ENCODE measurements at places on chromosomes 5 and 9.

DNA sequence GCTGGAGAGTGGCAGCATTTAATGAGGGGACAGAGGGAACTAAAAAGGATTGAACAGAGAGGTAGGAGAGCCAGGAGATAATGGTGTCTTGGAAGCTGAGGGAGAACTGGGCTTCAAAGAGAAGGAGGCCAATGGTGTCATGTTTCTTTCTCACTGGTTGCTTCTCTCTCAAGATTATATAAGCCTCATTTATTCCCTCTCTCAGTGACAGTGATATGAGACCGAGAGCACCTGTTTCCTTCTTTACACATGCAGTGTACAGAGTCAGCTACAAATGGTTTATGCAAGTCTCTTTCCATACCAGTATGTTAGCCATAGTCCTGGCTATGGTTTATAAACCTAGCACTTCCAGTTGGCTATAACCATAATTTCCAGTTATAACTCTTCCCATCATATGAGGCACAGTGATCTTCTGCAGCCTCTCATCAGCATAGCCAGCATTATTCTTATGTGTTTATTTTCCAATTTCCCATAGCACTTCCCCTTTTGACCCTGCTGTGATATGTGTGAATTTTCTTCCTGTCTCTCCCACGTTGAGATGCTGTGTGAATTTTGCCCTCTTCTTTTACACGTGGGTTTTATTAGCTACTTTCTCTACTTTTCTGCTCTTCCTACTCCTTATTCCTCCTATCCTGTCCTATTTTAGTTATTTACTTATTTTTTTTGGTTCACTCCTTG lies 71.2 kb downstream of the UNC13B start:
- no peak for DNase-seq

GRCh38 chr5:612498-613424 lies 621 bp downstream of the CEP72 start:
- no peak for DNase-seq

GRCh38 chr9:17130291-17130690 lies 4.5 kb upstream of the CNTLN start:
- DNase-seq: no peak

- DNase-seq: peak; percentile 60
Observed at GRCh38 chr9:135978642-135979546, 17.7 kb upstream of the UBAC1 start.

GRCh38 chr5:158384535-158385481 lies 525.9 kb upstream of the CLINT1 start:
- no peak for DNase-seq

- DNase-seq: no peak
Observed at GRCh38 chr5:159061834-159062474, 37.8 kb downstream of the EBF1 start.

- DNase-seq: no peak
Observed at GRCh38 chr9:137138722-137139467, at the start of gene GRIN1. TSS of gene GRIN1 (plus strand) at chr9:137139154. CDS start at chr9:137139487, 333 bp downstream.

- DNase-seq: no peak
Observed at GRCh38 chr5:61897251-61897650, 408.8 kb upstream of the KIF2A start.

DNA sequence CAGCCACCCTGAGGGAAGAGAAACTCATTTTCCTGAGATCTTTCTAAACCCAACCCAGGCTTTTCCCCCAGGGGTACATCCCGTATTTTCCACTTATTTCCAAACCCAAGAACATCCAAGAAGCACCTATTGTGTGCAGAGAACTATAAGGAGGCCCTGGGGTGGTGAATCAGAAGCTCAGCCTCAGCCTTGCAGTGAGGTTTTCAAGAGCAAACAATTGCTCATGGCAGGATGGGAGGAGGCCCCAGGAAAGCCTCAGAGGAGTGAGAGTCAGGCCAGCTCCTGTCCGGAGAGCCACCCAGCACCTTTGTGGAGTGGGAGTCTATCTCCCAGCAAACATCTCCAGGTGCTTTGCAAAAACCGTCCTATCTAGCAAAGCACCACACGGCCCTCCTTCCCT lies 19.2 kb downstream of the NIPAL4 start:
- no peak for DNase-seq

GRCh38 chr5:140556438-140556837 lies 835 bp downstream of the SRA1 start:
- no peak for DNase-seq

- no peak for DNase-seq
Observed at GRCh38 chr9:91900055-91900796, 49.8 kb downstream of the ROR2 start.

- DNase-seq: no peak
Observed at GRCh38 chr5:107372723-107373450, 297.9 kb downstream of the EFNA5 start.
